ENCODE measurements at places on chromosomes 3 and 15. TPM values are rescaled to one million over a fixed set of nuclear protein-coding genes. Genes with fewer than 3 reads are reported as not detected.

- DNase-seq: no peak
- no peaks in the 10 kb centered on the region for H3K36me3 ChIP-seq
- no peaks in the 10 kb centered on the region for H3K27me3 ChIP-seq
- H3K27ac ChIP-seq: no peak overlapping the region
- H3K4me1 ChIP-seq: no peaks in the 10 kb centered on the region
Measured at GRCh38 chr3:80785475-80785874, 976.0 kb downstream of the GBE1 start.

The B3GNT5 gene
- 10.3 TPM for total RNA-seq

The CLDN18 gene
- total RNA-seq: not detected

The IGF2BP2 gene
- 40.8 TPM for total RNA-seq

The IGDCC3 gene
- total RNA-seq: not detected

Data from tibial nerve (tissue), 4 donors.